ENCODE measurements at places on chromosomes 3 and 15.

- DNase-seq, result peak; percentile 38
Measured at GRCh38 chr3:38397320-38397719, 50.7 kb downstream of the XYLB start.

DNA sequence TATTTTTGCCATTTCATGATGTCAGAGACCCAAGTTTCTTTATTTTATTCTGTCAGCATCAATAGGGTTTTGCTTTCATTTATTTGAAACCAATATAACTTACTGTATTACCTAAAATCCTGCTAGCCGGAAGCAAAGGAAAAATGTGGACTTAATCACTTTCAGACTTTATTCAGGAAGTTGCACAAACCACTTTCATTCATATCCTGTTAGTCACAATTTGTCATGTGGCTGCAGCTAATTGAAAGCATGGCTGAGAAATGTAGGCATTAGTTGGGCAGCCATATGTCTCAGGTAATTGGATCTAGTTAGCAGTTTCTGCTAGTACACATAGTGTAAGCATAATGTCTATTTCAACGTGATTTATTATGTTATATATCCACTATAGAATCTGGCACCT is 462.3 kb upstream of the SGO1 start:
- DNase-seq, result no peak

DNA sequence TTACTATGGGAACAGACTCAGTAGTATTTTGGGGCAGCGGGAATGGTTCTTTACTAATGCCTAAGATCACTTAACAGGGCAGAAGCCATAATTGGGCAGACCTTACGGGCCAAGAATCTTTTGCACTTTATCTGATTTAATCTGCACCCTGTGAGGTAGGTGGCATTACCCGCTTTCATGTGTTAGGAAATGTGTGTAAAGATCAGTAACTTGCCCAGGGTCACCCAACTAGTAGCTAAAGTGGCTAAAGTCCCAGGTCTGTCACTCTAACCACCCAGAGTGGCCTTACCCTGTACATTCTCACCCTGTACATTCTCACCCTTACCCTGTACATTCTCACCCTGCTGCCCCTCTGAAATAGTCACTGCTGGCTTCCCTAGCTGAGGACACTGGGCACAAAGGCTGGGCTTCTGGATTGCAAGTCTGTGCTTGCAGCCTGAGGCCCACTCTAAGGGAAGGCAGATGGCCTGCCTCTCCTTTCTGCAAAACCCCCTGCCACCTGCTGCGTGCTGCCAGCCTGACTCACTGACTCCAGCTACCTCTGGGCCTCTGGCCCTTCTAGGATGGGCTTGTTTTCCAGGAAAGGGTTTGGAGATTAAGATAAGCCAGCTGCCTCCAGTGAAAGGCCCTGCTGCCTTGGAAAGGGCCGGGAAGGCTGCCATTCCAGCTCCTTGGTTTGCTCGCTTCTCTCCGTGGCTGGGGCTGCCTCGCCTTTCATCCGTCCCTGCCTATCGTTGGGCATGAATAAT is 37.5 kb upstream of the MYZAP start:
- DNase-seq, result no peak

- no peak for DNase-seq
Measured at GRCh38 chr3:71647751-71648150, 64.2 kb upstream of the FOXP1 start.

- DNase-seq, result no peak
Measured at GRCh38 chr15:51155891-51156290, 61.2 kb upstream of the TNFAIP8L3 start.

DNA sequence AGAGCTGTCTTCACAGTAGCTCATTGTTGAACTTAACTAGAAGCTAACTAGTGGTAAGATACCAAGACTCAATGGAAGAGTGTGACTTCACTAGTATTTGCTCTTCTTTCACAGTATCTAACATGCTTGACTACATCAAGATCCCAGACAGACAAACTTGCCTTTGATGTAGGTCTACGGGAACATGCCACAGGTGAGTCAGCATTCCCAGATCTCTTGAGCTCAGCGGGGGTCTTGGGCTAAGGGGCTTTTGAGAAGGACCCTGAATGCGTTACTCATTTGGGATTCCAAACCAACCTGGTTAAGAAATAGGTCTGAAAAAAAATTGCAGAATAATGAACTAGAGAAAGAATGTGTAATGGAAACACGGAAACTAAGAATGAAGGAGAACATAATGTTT is 222.4 kb downstream of the RYR3 start:
- DNase-seq, result no peak

DNA sequence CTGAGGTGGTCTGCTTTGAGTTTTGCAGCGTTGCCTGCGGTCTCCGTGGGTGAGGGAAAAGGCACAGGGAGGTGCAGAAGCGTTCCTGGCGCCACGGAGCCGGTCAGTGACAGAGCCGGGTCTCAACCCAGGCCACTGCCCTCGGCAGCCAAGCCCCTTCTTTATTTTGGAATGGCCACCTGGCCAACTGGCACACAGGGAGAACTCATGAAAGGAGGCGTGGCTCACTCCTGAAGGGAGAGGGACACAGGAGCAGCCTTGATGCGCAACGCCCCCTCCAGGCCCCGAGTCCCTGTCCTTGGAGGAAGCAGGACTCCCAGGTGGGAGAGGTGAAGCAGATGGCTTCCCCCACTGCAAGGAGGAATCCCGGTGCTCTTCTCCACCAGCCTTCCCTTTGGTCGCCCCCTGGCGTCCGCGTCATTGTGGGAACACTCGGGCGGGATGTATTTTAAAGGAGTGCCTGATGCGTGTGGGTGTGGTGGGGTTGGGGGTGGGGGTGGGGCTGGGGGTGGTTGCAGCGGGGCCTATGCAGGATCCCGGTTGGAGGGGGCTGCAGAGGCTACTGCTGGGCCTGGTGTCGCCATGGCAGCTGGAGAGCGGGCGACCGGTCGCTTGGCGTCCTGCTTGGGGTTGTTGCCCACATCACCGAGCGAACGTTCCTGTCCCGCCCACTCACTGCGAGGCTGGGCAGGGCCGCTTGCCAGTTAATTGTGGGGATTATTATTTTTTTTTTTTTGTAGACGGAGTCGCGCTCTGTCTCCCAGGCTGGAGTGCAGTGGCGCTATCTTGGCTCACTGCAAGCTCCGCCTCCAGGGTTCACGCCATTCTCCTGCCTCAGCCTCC is 32.6 kb downstream of the APBA2 start:
- DNase-seq, result peak; percentile 45

- no peak for DNase-seq
Measured at GRCh38 chr15:29632671-29633406, 189.4 kb downstream of the TJP1 start.

DNA sequence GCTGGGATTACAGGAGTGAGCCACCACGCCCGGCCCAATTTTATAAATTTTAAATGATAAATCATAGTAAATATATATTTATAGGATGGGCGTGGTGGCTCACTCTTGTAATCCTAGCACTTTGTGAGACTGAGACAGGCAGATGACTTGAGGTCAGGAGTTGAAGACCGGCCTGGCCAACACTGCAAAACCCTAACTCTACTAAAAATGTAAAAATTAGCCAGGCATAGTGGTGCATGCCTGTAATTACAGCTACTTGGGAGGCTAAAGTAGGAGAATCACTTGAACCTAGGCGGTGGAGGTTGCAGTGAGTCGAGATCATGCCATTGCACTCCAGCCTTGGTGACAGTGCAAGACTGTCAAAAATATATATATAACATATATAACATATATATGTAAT is 26.4 kb downstream of the MFN1 start:
- DNase-seq, result peak; percentile 31
